ENCODE measurements at places on chromosomes 5 and 9. TPM values are rescaled to one million over a fixed set of nuclear protein-coding genes. Genes with fewer than 3 reads are reported as not detected.

Gene DMRT2
- not detected for total RNA-seq

Gene C9orf43
- total RNA-seq = 0.16 TPM

Gene AGXT2
- total RNA-seq = not detected

Gene PTCD2
- total RNA-seq = 8.0 TPM

Gene FOXD4L6
- not detected for total RNA-seq

Gene MYORG
- total RNA-seq = 0.63 TPM

Gene ALDH1B1
- total RNA-seq = 6.3 TPM

Gene SOX30
- total RNA-seq = not detected

Gene CTNND2
- not detected for total RNA-seq

Gene MEGF10
- total RNA-seq = not detected

Gene MSX2
- 0.79 TPM for total RNA-seq

Gene IFNB1
- not detected for total RNA-seq

Gene PIP5K1B
- not detected for total RNA-seq

Gene OR13C4
- total RNA-seq = not detected

Gene EIF4E1B
- total RNA-seq = not detected

Gene ACOT12
- 0.17 TPM for total RNA-seq

Gene FBP1
- total RNA-seq = not detected

Gene LHX3
- not detected for total RNA-seq

Gene GRXCR2
- total RNA-seq = not detected

Gene FBP2
- total RNA-seq = not detected

Gene LCN9
- total RNA-seq = not detected

Gene ACSL6
- total RNA-seq = under 0.01 TPM

Gene FBN2
- total RNA-seq = 14.7 TPM

Gene GNE
- 26.1 TPM for total RNA-seq

Gene ASS1
- 62.2 TPM for total RNA-seq

Gene DAPK1
- 1.0 TPM for total RNA-seq

Gene C9
- 0.16 TPM for total RNA-seq

Gene SLC6A19
- total RNA-seq = not detected

Gene LCN15
- not detected for total RNA-seq

Gene PCDHA12
- under 0.01 TPM for total RNA-seq

Gene GPR151
- total RNA-seq = not detected

Gene CAMK2A
- total RNA-seq = 0.47 TPM

Gene PCDHA3
- 0.34 TPM for total RNA-seq

Gene ADAM19
- 4.9 TPM for total RNA-seq

Gene MCC
- total RNA-seq = 50.8 TPM

Gene C7
- total RNA-seq = 0.26 TPM

Gene CDH9
- not detected for total RNA-seq

Gene ADGRV1
- 0.17 TPM for total RNA-seq

Gene TSLP
- 2.5 TPM for total RNA-seq

Gene IFNE
- total RNA-seq = 3.8 TPM

Gene PCDHB4
- not detected for total RNA-seq

Gene PCDHB11
- 0.69 TPM for total RNA-seq

Gene TAF9
- total RNA-seq = 75.8 TPM

Gene MRPS2
- 19.1 TPM for total RNA-seq

Gene SPINK6
- not detected for total RNA-seq

Gene TAL2
- not detected for total RNA-seq

Gene CD74
- total RNA-seq = 0.94 TPM

Gene OBP2B
- not detected for total RNA-seq

Gene HMGXB3
- 22.1 TPM for total RNA-seq

Gene BHMT2
- total RNA-seq = 4.6 TPM

Gene LRRTM2
- 3.5 TPM for total RNA-seq

Gene SLC36A2
- not detected for total RNA-seq

Gene LCNL1
- total RNA-seq = 0.16 TPM
